Stimulated activated CD8-positive, alpha-beta memory T cell treated with anti-CD3 and anti-CD28 coated beads, Interleukin-4, amount 100 ng/mL, for 1 hour (primary cell): ENCODE measurements at places on chromosomes 1 and 21.

- DNase-seq = no peak
Measured at GRCh38 chr1:117611121-117611601, 5.3 kb downstream of the TENT5C start.

GRCh38 chr1:15106608-15107007 is 46.9 kb upstream of the TMEM51 start:
- no peak for DNase-seq

DNA sequence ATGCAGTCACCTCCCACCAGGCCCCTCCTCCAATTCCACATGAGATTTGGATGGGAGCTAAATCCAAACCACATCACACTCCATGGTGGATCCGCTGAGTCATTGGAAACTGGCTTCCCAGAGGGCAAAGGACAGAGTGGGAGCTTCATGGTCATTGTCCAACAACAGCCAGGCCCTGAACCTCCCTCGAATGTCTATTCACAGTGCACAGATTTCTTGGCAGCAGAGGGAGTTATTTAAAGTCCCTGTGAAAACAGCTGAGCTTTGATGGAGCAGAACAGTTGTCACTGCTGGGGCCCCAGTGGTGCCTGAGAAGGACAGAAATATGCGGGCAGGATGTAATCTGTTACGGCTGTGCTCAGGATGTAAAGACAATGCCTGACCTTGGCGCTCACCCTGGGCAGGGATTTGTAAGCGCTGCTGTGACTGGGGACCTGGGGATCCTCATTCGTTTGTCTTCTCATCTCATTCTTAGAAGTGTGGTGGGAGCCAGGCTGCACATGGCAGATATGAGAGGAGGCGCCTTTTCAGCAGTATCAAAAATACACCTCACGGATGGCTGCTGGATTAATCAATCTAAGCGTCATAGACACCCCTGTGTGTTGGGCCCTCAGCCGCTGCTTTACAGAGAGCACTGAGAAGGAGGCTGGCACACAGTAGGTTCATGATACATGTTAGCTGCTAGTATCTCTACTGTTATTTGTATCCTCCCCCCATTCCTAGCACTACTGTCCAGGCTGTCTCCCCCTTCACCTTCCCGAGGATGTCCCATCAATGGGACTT is 439.4 kb downstream of the PTPRU start:
- DNase-seq = no peak

DNA sequence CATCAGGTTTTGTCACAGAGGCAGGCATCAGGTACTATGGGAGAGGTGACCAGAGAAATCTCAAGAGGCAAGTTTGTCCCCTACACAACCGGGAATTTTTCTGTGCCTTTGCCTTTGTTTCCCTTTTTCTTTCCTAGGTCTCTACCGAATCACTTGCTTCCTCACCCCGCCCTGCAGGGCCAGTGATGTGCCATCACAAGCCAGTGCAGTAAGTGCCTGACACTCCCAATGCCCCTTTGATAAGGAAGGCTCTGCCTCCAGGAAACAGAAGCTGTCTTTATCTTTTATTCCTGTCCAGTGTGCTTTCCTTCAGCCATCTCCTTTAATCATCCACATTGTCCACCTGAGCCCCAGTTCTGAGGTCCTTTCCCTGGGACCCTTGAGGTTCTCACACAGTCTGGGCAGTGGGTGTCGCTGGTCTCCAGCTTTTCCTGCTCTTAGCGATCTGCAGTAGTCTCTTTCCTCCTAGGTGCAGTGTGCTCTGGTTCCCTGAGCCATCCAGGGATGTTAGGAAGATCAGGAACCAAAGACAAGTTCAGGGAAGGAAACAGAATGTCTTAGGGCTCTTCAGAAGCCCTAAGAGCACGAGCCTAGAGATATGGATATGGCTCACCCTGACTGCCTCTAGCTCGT is 36.6 kb downstream of the GJA5 start:
- no peak for DNase-seq

GRCh38 chr1:160629286-160630210 is 17.3 kb downstream of the SLAMF1 start:
- peak; percentile 45 for DNase-seq

- no peak for DNase-seq
Measured at GRCh38 chr1:164054331-164054730, 504.7 kb upstream of the PBX1 start.

DNA sequence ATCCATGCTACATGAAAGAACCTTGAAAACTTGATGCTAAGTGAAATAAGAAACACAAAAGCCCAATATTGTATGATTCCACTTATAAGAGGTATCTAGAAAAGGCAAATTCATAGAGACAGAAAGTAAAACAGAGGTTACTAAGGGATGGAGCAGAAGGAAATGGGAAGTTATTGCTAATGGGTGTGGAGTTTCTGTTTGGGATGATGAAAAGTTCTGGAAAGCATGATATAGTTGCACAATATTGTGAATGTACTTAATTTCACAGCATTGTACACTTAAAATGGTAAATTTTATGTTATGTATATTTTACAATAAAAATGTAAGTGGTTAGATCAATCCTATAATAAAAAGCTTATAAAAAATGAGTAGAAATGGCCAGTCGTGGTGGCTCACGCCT is 1.6 kb upstream of the NECAP2 start:
- no peak for DNase-seq

DNA sequence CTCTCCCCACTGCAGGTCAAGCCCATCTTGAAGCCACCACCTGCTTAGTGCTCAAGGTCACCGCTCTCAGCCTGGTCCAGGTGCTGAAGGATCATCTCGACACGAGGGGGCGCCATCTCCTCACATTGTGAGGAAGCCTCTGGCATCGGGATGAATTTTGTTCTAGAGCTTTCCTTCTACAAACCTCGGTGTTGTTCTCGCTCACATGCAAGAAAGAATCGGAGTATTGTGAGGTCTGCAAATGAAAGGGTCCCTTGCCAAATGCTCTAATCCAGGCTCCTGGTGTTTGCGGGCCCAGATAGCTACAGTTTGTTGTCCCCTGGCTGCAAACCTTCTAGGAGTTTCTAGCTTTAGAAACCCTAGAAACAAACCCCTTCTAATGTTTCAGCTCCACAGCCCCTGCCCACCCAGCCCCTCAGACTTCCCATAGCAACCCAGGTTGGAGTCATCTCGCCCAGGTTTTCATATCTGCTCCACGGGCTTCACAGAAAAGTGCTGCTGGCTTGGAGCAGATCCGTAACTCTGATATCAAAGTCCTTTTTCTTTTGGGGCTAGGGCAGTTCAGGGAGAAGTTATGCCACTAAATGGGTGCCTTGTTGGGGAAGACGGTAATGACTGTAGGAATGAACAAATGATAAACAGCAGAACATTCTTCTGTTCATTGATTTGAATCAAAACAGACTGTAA is 8.6 kb upstream of the ATP5PO start:
- DNase-seq = peak; percentile 90

- no peak for DNase-seq
Measured at GRCh38 chr21:43703035-43703880, 15.7 kb upstream of the PDXK start.

DNA sequence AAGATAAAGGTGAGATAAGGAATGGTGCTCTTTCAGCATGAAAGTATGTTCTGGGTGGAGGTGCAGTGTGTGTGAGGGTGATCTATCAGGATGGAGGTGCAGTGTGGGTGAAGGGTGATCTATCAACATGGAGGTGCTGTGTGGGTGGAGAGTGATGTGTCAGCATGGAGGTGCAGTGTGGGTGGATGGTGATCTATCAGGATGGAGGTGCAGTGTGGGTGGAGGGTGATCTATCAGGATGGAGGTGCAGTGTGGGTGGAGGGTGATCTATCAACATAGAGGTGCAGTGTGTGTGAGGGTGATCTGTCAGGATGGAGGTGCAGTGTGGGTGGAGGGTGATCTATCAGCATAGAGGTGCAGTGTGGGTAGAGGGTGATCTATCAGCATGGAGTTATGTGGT is 12.3 kb upstream of the MAP10 start:
- DNase-seq = no peak

GRCh38 chr1:147162093-147162492 is 10.2 kb downstream of the PRKAB2 start:
- no peak for DNase-seq

- no peak for DNase-seq
Measured at GRCh38 chr1:198610362-198610761, 28.5 kb upstream of the PTPRC start.

GRCh38 chr1:202571719-202572339 is 138.4 kb downstream of the SYT2 start:
- DNase-seq = no peak

DNA sequence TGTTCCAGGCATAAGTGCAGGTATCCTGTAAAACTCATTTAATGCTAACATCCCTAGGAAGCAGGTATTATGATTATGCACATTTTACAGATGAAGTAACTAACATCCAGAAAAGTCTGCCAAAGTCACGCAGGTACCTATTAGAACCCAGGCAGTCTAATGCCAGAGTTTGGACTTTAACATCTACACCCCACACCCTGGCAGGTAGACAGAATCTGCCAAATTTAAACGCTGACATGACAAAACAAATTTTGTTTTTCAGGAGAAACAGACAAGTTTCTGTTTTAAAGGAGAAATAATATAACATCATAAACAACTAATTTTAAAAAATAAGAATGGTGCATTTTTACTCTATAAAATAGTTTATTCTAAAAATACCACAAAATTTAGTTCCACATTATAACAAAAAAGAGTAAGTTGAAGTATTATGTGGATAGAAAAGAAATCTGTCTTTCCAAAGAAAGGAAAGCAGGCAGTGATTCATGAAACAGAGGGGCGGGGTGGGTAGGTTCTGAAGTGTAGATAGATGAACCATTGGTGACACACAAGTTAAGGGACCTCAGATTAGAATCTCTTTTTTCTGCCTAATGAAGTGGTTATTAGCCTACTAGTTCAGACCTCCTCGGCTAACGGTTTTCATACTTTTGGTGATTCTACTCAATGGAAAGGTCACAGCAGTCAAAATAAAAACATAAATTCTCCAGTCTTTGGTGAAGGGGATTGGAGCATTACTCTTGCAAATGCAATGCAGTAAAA is 1.7 kb downstream of the ASPM start:
- DNase-seq = no peak

- DNase-seq = no peak
Measured at GRCh38 chr1:64962441-64962840, 3.9 kb downstream of the JAK1 start.

GRCh38 chr1:159992161-159992560 is 38.1 kb upstream of the SLAMF9 start:
- no peak for DNase-seq

DNA sequence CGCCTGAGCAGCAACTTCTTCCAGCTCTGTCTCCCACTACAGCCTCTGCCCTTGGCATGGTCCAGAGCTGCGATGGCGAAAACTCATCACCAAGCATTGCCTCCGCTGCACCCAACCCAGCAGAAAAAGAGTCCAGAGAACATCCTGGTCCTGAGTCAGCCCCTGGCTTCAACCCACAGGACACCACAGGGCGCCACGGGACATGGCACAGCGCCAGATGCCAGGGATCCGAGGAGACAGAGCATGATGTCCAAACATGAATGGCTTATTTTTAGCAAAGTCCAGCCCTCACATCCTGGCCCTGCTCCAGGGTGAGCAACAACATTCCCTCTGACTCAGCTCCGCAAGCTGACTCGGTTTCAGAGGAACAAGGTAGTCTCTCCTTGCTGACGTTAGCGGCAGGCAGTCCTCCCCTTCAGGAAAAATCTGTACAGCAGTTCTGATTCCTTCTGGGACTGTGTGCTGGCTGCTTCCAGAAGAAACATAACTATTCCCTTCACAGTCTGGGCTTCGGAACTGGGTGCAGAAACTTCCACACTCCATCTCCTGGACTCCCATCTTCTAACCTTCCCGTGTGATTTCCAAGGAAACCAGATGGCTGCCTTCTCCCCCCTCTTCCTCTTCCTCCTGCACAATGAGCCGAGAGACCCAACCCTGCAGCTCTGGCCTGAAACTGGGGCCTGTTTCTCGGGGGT is 131.3 kb downstream of the TOMM20 start:
- no peak for DNase-seq

- peak; percentile 32 for DNase-seq
Measured at GRCh38 chr1:36285443-36286101, 20.6 kb upstream of the SH3D21 start.

DNA sequence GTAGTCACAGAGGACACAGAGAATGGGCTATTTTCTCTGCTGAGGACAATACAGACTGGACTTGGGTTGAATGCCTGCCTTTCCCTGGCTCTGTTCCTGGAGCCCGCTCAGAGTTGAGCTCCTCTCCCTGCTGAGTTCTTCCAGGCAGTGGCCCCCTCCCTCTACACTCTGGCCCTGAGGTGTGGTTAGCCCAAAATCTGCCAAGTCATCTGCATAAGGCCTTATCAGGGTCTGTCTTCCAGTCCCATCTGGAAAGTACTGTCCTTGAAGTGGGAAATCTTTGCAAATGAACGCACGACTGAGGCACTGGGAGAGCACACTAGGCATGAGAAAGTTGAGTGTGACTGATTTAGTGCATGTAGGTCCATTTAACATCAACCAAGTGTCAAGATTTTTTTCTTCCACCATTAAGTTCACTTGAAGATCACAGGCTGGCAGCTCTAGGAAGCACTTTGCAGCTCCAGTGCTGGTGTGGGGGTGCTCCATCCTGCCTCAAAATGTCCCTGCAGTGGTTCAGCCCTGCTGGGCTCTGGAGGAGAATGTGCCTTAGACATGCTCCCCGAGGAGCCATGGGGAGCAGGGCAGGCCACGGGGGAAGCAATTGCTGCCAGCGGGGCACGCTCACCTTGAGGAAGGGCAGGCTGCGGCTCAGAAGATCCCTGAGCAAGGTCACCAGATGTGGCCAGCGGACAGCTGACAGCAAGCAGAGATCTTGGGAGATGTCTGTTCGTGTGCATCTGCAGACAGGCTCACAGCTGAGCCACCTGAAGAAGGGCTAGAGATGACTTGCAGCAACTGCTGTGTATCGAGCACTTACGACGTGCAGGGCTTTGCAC is 41.5 kb downstream of the IER5 start:
- DNase-seq = no peak

DNA sequence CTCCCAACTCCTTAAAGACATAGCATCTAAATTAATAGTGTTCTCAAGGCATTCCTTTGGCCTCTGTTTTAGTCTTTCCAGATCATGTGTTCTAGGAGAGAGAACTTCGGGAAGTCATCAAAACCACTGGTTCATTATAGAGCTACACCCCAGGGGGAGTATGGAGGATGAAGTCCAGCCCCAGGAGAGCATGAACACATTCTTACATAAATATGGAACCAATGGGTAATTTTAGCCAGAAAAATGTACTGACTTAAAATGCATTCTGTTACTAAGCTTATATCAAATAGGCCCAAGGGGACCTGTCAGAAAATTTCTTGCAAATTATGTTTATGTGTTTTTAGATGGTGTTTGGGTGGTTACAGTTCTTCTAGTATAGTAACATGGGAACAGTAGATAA is 165.2 kb downstream of the NTMT2 start:
- no peak for DNase-seq

GRCh38 chr1:228837817-228838716 is 102.8 kb downstream of the RHOU start:
- DNase-seq = no peak

GRCh38 chr1:87588495-87588894 is 259.8 kb downstream of the LMO4 start:
- DNase-seq = no peak

DNA sequence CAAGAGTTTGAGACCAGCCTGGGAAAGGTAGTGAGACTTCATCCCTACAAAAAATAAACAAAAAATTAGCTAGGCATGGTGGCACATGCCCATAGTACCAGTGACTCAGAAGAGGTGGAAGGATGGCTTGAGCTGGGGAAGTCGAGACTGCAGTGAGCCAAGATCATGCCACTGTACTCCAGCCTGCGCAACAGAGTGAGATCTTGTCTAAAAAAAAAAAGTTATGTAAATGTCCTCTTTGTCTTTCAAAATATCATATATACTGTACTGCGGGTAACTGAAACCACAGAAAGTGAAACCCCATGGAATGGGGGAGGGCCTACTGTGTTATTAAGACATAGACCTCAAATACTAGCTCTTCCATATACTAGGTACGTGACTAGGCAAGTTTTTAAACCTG is 20.8 kb downstream of the ACADM start:
- no peak for DNase-seq

GRCh38 chr1:49050041-49050440 is 273.4 kb upstream of the BEND5 start:
- no peak for DNase-seq
